ENCODE measurements at places on chromosomes 1 and 21. TPM values are rescaled to one million over a fixed set of nuclear protein-coding genes. Genes with fewer than 3 reads are reported as not detected.

EFCAB14 gene
- total RNA-seq: 79.2 TPM

VAMP4 gene
- total RNA-seq: 20.1 TPM

SLC16A4 gene
- total RNA-seq: 0.39 TPM

CNTN2 gene
- total RNA-seq: not detected

PTPN22 gene
- total RNA-seq: 66.0 TPM

CFHR1 gene
- not detected for total RNA-seq

AIM2 gene
- 3.6 TPM for total RNA-seq

G0S2 gene
- total RNA-seq: 1.1 TPM

KCNT2 gene
- total RNA-seq: not detected

MTHFR gene
- 40.5 TPM for total RNA-seq

CELA2B gene
- not detected for total RNA-seq

OR2T11 gene
- not detected for total RNA-seq

SH2D5 gene
- total RNA-seq: not detected

DNTTIP2 gene
- total RNA-seq: 58.5 TPM

DNAJC16 gene
- total RNA-seq: 13.4 TPM

C1orf105 gene
- 0.24 TPM for total RNA-seq

CRABP2 gene
- 0.71 TPM for total RNA-seq

ZYG11A gene
- total RNA-seq: 0.10 TPM

JAM2 gene
- 0.30 TPM for total RNA-seq

ELF3 gene
- 0.41 TPM for total RNA-seq

PGBD5 gene
- total RNA-seq: not detected

SZT2 gene
- total RNA-seq: 64.9 TPM

OR6K3 gene
- not detected for total RNA-seq

FOXE3 gene
- not detected for total RNA-seq

MSH4 gene
- 0.22 TPM for total RNA-seq

DPH2 gene
- 26.0 TPM for total RNA-seq

COL8A2 gene
- total RNA-seq: not detected

CD84 gene
- total RNA-seq: 5.4 TPM

PLA2G2D gene
- not detected for total RNA-seq

PCP4 gene
- total RNA-seq: not detected

TMIGD3 gene
- not detected for total RNA-seq

PADI3 gene
- not detected for total RNA-seq

ADORA3 gene
- 0.10 TPM for total RNA-seq

OR2AJ1 gene
- total RNA-seq: not detected

OR2T34 gene
- not detected for total RNA-seq

PGBD2 gene
- 9.0 TPM for total RNA-seq

ADGRL2 gene
- not detected for total RNA-seq

TGFB2 gene
- total RNA-seq: not detected

TMEM52 gene
- not detected for total RNA-seq

MMP23B gene
- total RNA-seq: 3.4 TPM

THEM5 gene
- total RNA-seq: not detected

ZFP69 gene
- total RNA-seq: 3.4 TPM

CAMK2N1 gene
- 1.1 TPM for total RNA-seq

ETV3L gene
- total RNA-seq: not detected

SLC30A2 gene
- not detected for total RNA-seq

KCNJ6 gene
- total RNA-seq: not detected

GLIS1 gene
- not detected for total RNA-seq

FCRL5 gene
- total RNA-seq: 0.08 TPM

CITED4 gene
- total RNA-seq: 13.5 TPM

C1orf87 gene
- not detected for total RNA-seq

SYT6 gene
- not detected for total RNA-seq

NCAM2 gene
- total RNA-seq: not detected
